ENCODE measurements at places on chromosomes 1 and 21. TPM values are rescaled to one million over a fixed set of nuclear protein-coding genes. Genes with fewer than 3 reads are reported as not detected.

GRCh38 chr1:44031252-44032169 lies at the start of gene SLC6A9:
SLC6A9 (minus strand) TSS chr1:44031462; CDS start chr1:44024277, 7,185 bp downstream.
- peak; percentile 45 for DNase-seq

DNA sequence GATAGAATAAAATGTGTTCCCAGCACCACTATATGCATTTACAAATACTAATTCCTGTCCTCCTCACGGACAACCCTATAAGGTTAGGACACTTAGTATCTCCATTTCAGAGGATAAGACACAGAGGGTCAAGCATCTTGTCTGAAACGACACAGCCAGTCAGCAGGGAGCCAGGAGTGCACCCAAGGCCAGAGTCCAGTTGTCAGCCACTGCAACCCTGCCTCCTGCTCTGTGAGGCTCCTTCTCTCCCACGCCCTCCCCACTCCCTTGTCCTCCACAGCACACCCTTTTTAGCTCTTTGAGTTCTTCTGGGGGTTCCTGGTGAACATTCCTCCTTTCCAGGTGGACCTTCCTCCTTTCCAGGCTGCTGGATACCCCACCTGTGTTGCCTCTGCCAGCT lies 119.0 kb upstream of the TNR start:
- DNase-seq, result no peak

AVPR1B gene
- not detected for total RNA-seq

FHAD1 gene
- 1.2 TPM for total RNA-seq

DNA sequence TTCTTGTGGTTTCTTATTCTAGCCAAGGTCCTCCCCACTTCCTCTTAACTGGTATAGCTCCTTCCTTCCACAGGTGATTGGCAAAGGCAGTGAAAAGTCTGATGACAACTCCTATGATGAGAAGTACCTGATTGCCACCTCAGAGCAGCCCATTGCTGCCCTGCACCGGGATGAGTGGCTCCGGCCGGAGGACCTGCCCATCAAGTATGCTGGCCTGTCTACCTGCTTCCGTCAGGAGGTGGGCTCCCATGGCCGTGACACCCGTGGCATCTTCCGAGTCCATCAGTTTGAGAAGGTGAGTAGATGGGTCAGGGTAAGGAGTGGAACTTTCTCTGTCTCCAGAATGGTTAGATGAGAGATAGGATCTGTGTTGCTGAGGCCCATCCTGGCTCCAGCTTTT lies 14.2 kb upstream of the CELSR2 start:
- DNase-seq, result no peak

HRNR gene
- not detected for total RNA-seq

GRCh38 chr1:37731312-37732019 lies 33.5 kb downstream of the EPHA10 start:
- DNase-seq, result no peak

- no peak for DNase-seq
These were observed 30.8 kb downstream of the GADD45A start for GRCh38 chr1:67715819-67716218.

BRDT gene
- not detected for total RNA-seq

UBE4B gene
- total RNA-seq, result 17.7 TPM

DNA sequence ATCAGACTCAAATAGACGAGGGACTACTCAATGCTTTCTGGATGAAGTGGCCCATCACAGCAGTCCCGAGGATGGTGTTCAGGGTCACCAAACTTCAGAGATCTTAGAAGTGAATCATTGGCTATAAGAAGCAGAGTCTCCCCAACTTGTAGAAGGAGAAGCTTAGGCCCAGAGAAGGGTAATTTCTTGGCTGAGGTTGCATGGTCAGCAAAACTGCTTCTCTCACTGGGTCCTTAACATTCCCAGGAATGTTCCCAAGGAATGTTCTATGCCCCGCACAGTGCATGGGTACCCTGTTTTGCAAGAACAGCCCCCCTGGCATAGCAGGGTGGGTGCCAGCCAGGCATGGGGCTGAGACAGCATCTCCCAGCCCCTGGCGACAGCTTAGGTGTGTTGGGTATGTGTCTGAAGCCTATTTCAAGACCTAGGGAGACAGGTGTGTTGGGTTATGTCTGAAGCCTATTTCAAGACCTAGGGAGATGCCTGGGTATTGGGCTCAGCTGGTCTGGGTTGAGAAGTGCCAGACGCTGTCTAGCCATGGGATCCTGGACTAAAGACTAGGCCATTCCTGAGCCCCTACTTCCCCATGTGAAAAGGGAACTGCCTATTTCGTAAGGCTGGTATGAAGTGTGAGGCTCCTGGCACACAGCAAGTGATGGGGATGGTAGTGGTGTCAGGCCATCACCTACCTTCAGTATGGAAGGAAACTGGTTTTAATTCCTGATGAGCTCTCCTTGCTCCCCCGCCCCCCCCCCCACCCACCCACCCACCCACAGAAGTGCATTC lies 26.1 kb downstream of the PADI6 start:
- no peak for DNase-seq

DNA sequence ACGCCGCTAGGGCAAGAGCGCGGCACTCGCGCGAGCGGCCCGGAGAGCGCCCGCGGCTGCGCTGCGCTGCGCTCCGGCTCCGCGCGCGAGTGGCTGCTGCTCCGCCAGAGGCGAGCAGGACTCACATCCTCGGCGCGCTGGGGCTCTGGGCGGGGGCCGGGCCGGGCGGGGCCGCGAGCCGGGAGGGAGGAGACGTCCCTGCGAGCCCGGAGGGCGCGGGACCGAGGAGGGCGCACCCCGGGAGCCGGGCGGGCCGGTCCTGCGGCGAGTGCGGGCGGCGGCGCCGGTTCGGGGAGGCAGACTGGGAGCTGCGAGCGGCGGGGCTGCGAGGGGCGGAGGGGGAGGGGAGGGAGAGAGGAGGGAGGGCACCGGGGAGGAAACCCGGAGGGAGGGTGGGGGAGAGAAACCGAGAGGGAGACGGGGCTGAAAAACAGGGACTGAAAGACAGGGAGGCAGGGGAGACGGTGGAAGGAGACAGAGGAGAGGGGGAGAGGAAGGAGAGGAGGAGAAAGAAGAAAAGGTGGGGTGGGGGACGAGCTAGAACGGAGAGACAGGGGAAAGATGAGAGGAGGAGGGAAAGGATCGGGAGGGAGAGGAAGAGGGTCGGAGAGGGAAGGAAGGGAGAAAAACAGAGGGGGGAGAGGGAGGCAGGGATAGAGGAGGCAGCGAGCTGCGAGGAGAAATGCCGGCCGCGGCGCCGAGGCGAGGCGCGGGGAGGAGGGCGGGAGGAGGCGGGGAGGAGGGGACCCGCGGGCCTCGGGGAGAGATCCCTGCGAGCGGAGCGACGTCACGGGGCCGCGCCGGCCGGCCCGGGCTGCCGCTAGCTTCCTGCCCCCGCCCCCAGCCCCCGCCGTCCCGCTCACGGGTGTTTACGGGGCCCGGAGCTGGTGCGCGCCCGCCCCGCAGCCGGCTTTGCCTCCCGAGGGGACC lies at the start of gene CAMK2N1:
TSS of gene CAMK2N1 (minus strand) at position 684 of the 930 bp plus-strand sequence. CDS start 831 bp downstream, outside the sequence.
- DNase-seq, result peak; percentile 61

GRCh38 chr1:26858160-26858559 lies 4.8 kb upstream of the SFN start:
- DNase-seq, result no peak

DNA sequence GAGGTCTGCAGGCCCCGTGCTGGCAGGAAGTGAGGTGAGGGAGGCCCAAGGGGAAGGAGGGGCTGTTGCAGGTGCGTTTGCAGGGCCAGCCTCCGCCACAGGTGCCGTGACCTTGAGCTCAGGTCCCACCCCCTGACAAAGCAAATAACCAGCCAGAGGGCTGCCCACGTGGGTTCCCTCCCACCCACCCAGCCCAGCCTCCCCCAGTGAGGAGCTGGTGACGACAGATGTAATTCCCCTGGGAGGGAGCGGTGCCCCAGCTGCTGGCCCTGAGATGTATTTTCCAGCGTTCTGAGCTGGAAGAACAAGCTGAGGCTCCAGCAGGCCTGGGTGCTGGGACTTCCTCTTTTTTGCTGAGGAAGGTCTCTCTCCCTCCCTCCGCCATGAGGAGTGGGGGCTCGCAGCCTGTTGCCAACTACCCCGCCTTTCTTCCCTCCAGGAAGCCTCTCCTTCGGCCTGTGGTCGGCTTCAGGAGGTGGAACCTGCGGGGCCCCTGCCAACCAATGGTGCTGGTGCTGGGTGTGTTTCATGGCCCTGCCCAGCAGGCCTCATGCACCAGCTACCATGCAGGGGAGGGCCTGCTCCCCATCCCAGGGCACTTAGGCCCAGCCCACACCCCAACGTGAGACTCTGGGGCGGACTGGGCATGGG lies 153.2 kb downstream of the PRDM16 start:
- DNase-seq, result no peak

- no peak for DNase-seq
These were observed 90.6 kb downstream of the TRIM11 start for GRCh38 chr1:228315945-228316588.

- no peak for DNase-seq
These were observed 259.4 kb upstream of the DAB1 start for GRCh38 chr1:57683037-57683942.

GRCh38 chr1:107840725-107841124 lies 124.3 kb downstream of the VAV3 start:
- DNase-seq, result no peak

DNA sequence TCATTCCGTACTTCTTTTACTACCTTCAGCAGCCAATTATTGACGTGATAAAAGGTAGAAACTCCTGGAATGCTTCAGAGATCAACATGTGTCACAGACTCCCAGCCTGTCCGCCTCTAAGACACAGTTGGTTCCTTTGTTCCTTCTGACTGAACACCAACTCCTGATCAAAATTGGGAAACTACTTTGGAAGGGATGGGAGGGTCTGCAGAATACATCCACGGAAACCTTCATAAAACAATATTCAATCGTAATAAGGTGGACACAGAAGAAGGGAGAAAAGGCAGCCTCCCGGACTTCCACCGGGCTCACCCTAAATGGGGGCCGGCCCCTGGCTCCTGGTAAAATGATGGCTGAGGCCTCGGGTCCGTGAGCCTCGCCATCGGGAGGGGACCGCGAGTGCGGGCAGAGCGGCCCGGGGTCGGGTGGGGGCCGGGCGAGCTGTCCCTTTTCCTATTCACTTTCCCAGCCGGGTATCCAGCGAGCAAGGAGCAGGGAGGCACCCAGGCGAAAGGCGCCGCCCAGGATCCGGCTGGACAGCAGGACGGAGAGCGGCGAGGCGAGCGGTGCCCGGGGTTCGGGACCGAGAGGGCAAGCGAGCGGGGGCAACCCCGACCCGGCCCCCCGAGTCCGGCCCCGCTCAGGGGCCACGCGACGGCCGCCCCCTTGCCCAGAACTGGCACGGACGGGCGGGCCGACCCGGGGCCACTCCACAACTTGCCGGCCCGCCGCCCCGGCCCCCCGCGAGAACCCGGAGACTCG lies 805 bp downstream of the NRIP1 start:
- peak; percentile 55 for DNase-seq

FCER1G gene
- total RNA-seq, result not detected

PROK1 gene
- not detected for total RNA-seq

- DNase-seq, result peak; percentile 61
These were observed 53.2 kb upstream of the LYST start for GRCh38 chr1:235919833-235920441.

DNA sequence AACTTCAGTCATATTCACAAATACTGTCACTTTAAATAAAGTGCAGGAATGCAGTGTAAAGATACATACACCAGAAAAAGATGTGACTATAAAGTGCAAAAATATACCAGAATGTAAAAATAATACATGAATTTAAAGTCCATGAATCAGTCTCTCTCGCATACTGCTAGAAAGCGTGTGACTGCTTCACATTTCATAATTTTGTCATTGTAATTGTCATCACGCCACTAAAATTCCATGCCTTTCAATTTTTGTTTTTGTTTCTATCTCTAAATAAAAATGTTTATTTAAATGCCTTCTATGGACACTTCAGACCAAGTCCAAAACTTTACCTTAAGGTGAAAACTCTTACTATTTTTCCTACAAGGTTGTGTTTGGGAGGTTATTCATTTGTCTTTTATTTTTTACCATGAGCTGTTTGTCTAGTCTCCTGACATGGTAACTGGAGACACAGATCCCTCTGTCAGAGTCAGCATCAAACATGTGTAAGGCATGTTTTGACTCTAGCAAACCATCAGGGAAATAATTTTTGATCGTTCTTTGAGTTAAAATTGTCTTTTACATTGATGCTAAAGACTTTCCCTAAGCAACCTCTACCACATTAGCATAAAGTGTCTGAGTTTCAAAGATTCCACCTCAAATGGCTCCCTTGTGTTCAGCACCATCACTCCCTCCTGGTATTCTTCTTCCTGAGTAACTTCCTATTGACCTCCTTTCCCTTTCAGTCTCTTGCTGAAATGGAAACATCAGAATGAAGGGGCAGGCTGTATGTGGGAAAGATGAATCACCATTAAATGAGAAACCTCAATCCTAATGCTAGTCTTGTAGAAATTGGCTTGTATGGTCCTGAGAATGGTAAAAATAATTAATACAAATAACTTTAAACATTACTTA lies 14.0 kb upstream of the AIM2 start:
- DNase-seq, result no peak

CIART gene
- 15.3 TPM for total RNA-seq

- DNase-seq, result no peak
These were observed 12.7 kb downstream of the UBE2J2 start for GRCh38 chr1:1260843-1261560.

DNA sequence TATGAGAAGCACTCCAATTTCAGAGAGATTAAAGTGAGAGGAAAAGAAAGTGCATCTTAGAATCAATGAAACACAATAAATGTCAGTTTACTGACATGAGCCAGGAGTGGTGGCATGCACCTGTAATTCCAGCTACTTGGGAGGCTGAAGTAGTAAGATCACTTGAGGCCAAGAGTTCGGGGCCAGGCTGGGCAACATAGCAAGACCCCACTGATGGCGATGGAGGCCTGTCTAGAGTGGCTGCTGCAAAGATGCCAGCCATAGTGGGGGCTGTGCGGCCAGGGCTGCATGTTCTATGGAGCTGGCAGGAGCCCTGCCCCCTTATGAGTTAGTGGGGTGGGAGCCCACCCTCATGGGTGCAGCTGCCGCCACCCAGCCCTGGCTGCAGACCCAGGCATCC lies 27.3 kb downstream of the ZCCHC17 start:
- no peak for DNase-seq

GRCh38 chr1:222950892-222951291 lies 136.1 kb downstream of the DISP1 start:
- peak; percentile 18 for DNase-seq

GRCh38 chr1:28144203-28145135 lies 32.0 kb downstream of the PTAFR start:
- peak; percentile 76 for DNase-seq

JAM2 gene
- total RNA-seq, result not detected

KLHDC9 gene
- total RNA-seq, result 23.8 TPM

DNA sequence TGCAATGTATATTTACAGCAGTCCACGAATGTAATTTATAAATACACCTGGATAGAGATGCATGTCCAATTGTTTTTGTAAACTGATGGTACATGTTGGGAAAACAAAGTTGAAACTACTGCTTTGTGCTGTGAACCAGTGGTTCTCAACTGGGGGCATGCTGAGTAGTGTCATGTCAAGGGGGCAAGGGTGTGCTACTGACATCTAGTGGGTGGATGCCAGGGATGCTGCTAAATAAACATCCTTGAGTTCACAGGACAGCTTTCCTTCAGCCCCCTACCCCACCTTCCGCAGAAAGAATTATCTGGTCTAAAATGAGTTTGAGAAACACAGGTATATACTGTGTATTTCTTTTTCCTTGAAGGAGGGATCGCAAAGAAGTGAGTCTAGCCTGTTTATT lies 95.9 kb downstream of the RASAL2 start:
- no peak for DNase-seq
